Spinal cord (tissue), 10 donors: ENCODE measurements at places on chromosomes 5 and 9. TPM values are rescaled to one million over a fixed set of nuclear protein-coding genes. Genes with fewer than 3 reads are reported as not detected.

Gene TLX3
- 12.0 TPM for polyA plus RNA-seq

Gene SPAG8
- polyA plus RNA-seq, result 16.5 TPM

Gene C5orf46
- polyA plus RNA-seq, result not detected

Gene IFNA13
- not detected for polyA plus RNA-seq

Gene C5orf52
- polyA plus RNA-seq, result not detected

Gene TAF1L
- 0.09 TPM for polyA plus RNA-seq

Gene MYO10
- polyA plus RNA-seq, result 49.1 TPM
